CD4-positive, alpha-beta T cell treated with Interleukin-17A for 4 hours (primary cell): ENCODE measurements at places on chromosomes 4 and X.

DNA sequence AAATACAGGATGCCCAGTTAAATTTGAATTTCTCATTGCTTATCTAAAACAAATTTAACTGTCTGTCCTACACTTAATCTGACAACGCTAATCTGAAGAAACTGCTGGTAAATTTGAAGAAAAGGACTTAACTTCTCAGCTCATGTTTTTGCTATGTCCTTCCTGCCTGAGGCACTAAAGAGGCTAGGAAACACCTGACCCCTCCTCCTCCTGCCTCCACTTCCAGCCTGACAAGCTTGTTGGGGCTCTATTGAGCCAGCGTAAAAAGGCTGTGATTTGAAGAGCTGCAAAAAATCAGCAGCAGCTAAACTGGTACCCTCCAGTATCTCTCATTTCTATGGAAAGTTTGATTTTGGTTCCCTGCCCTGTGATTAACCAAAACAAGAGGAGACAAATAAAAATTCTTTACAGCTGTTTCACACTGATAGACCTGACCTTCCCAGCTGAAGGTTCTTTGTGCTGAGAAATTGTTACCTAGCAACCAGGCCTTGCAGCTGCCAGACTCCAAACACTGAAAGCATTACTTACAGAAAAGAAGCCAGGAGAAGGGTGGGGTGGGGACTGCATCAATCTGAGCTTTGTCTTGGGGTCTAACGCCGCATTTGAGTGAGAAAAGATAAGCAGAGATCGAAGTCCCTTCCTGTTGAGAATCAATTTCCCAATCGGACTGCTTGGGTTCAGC lies 35.0 kb downstream of the DCX start:
- DNase-seq = no peak

DNA sequence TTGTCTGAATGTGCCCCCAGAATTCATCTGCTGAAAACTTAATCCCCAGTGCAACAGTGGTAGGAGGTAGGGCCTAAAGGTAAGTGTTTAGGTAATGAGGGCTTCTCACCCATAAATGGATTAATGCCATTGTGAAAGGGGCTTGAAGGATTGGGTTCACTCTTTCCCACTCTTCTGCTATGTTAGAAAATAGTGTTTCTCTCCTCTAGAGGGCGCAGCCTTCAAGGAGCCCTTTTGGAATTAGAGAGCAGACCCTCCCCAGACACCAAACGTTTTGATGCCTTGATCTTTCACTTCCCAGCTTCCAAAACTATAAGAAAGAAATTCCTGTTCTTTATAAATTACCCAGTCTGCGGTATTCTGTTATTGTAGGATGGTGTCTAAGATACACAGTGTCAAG lies 706.4 kb downstream of the SMARCA1 start:
- DNase-seq = no peak

DNA sequence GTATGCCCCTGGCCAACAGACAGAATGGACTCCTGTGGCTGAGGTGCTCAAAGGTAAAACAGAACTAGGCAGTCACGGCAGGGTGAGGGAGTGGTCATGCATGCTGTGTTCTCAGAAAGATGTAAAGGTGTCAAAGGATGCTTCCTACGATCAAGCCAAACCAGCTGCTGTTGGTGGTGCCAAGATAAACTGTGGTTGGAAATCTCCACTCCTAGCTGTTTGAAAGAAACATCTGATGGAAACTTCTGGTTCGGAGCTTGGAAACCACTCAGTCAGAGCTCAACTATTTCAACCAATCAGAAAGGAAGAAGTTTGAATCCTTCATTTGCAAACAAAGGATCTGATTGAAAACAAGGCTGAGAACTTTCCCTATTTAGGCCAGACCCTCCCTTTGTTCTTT lies 68.5 kb upstream of the DDX60 start:
- no peak for DNase-seq

GRCh38 chrX:105260291-105261043 lies 40.0 kb upstream of the TEX13A start:
- DNase-seq = no peak

- DNase-seq = no peak
Measured at GRCh38 chr4:80360900-80361299, 25.4 kb downstream of the CFAP299 start.

DNA sequence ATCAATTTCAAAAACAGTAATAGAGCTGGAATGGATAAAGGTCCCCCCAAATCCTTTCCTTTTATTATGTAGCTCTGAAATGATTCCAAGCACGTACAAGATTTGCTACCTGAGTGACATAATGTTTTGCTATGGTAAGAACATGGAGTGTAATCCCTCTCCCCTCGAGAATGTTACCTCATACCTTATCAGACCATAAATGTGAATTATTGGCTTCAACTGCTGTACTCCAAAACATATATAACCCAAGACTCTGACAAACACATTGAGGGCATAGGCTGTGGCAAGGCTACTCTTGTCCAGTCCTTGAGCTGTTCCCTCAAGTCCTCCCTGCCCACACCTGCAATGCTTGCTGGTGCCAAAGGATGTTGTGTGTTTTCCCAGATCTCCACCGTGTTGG lies 286.9 kb downstream of the KCTD8 start:
- DNase-seq = no peak

DNA sequence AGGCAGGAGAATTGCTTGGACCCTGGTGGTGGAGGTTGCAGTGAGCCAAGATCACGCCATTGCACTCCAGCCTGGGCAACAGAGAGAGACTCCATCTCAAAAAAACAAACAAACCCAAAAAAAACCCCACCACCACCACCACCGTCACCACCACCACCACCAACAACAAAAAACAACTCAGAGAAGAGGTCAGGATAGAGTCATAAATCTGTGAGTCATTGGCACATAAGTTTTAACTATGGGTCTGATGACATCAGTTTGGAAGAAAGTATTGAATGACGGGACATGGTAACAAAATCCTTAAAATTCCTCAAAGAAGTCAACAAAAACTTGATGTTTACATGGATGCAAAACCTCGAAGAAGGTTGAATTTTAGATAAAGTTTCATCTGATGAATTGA lies 288.0 kb upstream of the SFRP2 start:
- no peak for DNase-seq
